ENCODE measurements at places on chromosomes 12 and 14. TPM values are rescaled to one million over a fixed set of nuclear protein-coding genes. Genes with fewer than 3 reads are reported as not detected.

DNA sequence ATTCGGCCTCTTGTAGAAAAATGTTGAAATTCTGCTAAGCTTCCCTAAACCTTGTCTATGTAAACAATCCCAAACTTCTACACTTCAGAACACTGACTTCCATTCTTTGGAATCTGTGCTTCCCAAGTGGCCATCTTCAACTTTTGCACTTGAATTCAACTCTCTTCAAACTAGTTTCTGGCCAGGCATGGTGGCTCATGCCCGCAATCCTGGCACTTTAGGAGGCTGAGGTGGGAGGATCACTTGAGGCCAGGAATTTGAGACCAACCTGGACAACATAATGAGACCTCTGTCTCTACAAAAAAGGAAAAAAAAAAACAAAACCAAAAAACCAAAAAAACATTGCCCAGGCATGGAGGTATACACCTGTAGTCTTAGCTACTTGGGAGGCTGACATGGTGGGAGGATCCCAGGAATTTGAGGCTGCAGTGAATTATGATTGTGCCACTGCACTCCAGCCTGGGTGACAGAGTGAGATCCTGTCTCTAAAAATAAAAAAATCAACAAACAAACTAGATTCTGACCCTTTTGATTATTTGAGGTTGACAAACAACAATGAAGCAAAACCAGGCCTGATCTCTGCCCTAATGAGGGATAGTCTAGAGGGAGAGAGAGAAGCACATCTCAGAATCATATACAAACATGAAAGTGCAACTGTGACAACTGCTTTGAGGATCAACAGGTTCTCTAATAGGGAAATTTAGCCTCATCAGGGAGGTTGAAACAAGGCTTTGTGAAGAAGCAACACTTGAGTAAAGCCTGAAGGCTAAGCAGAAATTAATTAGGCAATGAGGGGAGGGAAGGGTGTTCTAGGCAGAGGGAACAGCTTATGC is 11.6 kb upstream of the C12orf75 start:
- H3K4me3 ChIP-seq, result no peak overlapping the region
- peaks cover 42% of the 10 kb centered on the region for H3K4me1 ChIP-seq
- no peaks in the 10 kb centered on the region for H3K27me3 ChIP-seq
- H3K36me3 ChIP-seq, result peaks cover 16% of the 10 kb centered on the region
- peak overlapping the region; percentile 4 for H3K27ac ChIP-seq

GRCh38 chr12:113923251-113923650 is 42.9 kb downstream of the RBM19 start:
- no peak overlapping the region for H3K27ac ChIP-seq
- no peak for DNase-seq
- no peaks in the 10 kb centered on the region for H3K27me3 ChIP-seq
- H3K36me3 ChIP-seq, result peaks cover 39% of the 10 kb centered on the region
- peaks cover 12% of the 10 kb centered on the region for H3K4me1 ChIP-seq

Gene TRIAP1
- 55.7 TPM for total RNA-seq

- H3K27ac ChIP-seq, result peak overlapping the region; percentile 60
- H3K27me3 ChIP-seq, result no peaks in the 10 kb centered on the region
- no peak for DNase-seq
- H3K36me3 ChIP-seq, result peaks cover 12% of the 10 kb centered on the region
- peaks cover 14% of the 10 kb centered on the region for H3K4me1 ChIP-seq
Measured at GRCh38 chr12:46562625-46563225, 190.2 kb upstream of the SLC38A2 start.

Gene RND1
- total RNA-seq, result 7.9 TPM

DNA sequence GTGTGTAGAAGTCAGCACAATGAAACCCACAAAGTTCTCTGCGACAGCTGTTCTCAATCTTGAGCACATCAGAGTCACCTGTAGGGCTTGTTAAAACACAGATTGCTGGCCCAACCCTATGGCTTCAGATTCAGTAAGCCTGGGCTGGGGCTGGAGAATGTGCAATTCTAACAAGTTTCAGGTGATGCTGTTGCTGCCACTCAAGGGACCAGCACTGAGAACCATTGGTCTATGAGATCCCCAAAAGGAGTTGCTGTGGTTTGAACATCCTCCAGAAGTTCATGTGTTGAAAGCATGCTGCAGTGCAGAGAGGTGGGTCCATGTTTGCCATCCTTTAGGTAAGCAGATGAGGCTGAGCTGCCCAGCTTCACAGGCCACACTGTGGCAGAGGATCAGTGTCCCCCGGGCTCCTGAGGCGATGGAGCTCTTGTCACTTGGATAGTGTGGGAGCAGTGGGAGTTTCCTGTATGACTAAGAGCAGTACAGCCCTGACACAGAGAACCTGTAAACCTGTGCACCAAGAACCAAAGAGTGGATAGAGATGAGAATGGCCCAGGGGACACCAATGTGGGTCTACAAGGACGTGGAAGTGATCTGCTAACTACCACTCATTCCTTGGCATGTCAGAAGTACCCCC is 8.0 kb upstream of the RTRAF start:
- peaks cover 2% of the 10 kb centered on the region for H3K27me3 ChIP-seq
- H3K4me1 ChIP-seq, result peaks cover 22% of the 10 kb centered on the region
- DNase-seq, result no peak

- H3K27ac ChIP-seq, result no peak overlapping the region
- peaks cover 15% of the 10 kb centered on the region for H3K4me1 ChIP-seq
- H3K4me3 ChIP-seq, result no peak overlapping the region
- no peaks in the 10 kb centered on the region for H3K27me3 ChIP-seq
- no peak for DNase-seq
- H3K36me3 ChIP-seq, result peaks cover 3% of the 10 kb centered on the region
Measured at GRCh38 chr14:38063711-38064320, 143.9 kb upstream of the SSTR1 start.

DNA sequence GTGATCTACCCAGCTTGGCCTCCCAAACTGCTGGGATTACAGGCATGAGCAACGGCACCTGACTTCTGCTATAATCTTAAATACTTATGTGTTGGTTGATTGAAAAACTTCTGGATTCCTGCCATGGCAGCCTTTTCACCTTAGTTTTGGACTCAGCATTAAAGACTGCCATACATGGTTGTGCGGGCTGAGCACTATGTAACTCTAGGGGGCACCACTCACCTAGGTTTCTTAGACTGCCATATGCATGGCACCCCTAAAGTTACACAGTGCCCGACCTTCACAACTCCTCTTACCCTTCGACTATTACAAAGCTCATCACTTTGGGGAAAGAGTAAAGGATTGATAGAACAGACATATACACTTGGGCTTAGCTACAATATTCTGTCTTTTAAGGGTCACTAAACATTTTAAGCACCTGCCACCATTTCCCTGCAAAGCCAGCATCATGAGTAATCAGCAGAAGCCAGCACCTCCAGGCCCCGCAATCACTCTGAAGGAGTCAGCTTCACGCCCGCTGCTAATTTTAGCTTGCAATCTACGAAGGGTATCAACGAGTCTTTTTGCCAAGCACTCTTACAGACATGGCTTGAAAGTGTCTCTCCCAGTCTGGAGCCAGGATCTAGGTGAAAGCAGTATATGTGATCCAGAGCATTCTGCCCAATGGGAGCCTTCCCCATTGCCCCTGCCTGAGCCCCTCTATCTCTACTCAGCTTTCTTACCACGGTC is 59.8 kb downstream of the SUDS3 start:
- no peaks in the 10 kb centered on the region for H3K36me3 ChIP-seq
- H3K4me3 ChIP-seq, result no peak overlapping the region
- H3K27me3 ChIP-seq, result no peaks in the 10 kb centered on the region
- no peak overlapping the region for H3K27ac ChIP-seq
- H3K4me1 ChIP-seq, result no peaks in the 10 kb centered on the region

- H3K4me3 ChIP-seq, result no peak overlapping the region
- peaks cover 21% of the 10 kb centered on the region for H3K27me3 ChIP-seq
- no peaks in the 10 kb centered on the region for H3K36me3 ChIP-seq
- H3K4me1 ChIP-seq, result no peaks in the 10 kb centered on the region
- no peak overlapping the region for H3K27ac ChIP-seq
Measured at GRCh38 chr14:75372260-75372659, 55.6 kb upstream of the JDP2 start.

DNA sequence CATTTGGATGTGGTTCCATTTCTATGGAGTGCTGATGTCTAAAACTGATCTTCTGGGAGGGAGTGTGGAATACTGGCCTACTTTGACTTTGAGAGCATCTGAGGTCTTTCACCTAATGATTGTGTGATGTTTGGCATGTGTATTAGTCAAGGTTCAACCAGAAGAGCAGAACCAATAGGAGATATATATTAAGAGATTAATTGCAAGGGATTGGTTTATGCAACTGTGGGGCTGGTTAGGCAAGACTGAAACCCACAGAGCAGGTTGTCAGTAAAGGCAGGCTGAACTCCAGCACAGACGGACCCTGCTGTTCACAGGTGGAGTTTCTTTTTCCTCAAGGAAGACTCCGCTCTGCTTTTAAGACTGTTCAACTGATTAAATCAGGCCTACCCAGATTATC is 11.6 kb downstream of the BMAL2 start:
- no peak for DNase-seq
- H3K27ac ChIP-seq, result no peak overlapping the region
- no peak overlapping the region for H3K4me3 ChIP-seq
- H3K27me3 ChIP-seq, result no peaks in the 10 kb centered on the region
- H3K36me3 ChIP-seq, result peaks cover 14% of the 10 kb centered on the region

Gene FBLN5
- total RNA-seq, result 1.2 TPM

- H3K36me3 ChIP-seq, result no peaks in the 10 kb centered on the region
- no peaks in the 10 kb centered on the region for H3K4me1 ChIP-seq
- H3K27ac ChIP-seq, result no peak overlapping the region
Measured at GRCh38 chr14:79861111-79861510, 350.2 kb downstream of the DIO2 start.

DNA sequence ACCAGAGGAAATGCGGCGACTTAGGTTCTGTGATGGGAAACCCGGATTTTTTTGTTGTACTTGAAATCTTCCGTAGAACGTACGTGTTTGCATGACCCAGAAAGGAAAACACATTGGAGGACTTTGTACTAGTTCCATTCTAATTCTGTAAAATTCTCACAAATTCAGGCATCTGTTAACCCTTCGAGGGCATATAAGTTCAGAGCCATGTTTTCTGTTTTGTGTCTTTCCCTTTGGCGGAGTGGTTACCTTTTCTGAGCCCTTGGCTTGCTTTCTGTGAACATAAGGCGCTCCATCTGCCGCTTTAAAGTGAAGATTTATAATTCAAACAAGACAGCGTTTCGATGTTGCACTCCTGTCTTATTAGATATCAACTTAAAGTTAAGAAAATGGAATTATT is 34.2 kb downstream of the BICD1 start:
- H3K27me3 ChIP-seq, result peaks cover 9% of the 10 kb centered on the region
- H3K4me3 ChIP-seq, result peak overlapping the region; percentile 52
- DNase-seq, result no peak

Gene RD3L
- total RNA-seq, result not detected

Gene FAM161B
- total RNA-seq, result 0.76 TPM

Gene IAPP
- total RNA-seq, result not detected

Gene MYH6
- 0.59 TPM for total RNA-seq

GRCh38 chr14:68672609-68673285 is 120.1 kb downstream of the ZFP36L1 start:
- peak overlapping the region; percentile 49 for H3K27ac ChIP-seq
- peaks cover 2% of the 10 kb centered on the region for H3K36me3 ChIP-seq
- no peak overlapping the region for H3K4me3 ChIP-seq
- peaks cover 18% of the 10 kb centered on the region for H3K4me1 ChIP-seq
- DNase-seq, result no peak

Gene KRT3
- total RNA-seq, result 0.08 TPM

DNA sequence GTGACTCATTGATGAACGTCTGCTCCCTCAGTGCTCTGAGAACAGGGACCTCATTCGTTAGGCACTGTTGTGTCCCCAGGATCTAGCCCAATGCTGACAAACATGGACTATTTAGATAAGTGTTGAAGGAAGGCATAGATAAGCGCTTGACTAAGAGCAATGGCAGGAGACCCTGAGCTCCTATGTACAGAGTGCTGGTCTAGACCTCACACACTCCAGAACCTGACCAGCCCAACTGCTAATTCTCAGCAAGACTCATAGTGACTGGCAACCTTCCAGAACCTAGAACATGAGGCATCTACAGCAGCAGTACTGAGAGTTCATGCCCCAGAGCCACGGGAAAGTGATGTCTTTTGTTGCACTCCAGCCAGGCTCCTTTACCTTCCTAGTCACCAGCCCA is 69.2 kb downstream of the CRACR2A start:
- H3K36me3 ChIP-seq, result peaks cover 31% of the 10 kb centered on the region
- peaks cover 15% of the 10 kb centered on the region for H3K4me1 ChIP-seq
- no peak overlapping the region for H3K27ac ChIP-seq
- no peaks in the 10 kb centered on the region for H3K27me3 ChIP-seq

Gene RIMBP2
- total RNA-seq, result not detected

DNA sequence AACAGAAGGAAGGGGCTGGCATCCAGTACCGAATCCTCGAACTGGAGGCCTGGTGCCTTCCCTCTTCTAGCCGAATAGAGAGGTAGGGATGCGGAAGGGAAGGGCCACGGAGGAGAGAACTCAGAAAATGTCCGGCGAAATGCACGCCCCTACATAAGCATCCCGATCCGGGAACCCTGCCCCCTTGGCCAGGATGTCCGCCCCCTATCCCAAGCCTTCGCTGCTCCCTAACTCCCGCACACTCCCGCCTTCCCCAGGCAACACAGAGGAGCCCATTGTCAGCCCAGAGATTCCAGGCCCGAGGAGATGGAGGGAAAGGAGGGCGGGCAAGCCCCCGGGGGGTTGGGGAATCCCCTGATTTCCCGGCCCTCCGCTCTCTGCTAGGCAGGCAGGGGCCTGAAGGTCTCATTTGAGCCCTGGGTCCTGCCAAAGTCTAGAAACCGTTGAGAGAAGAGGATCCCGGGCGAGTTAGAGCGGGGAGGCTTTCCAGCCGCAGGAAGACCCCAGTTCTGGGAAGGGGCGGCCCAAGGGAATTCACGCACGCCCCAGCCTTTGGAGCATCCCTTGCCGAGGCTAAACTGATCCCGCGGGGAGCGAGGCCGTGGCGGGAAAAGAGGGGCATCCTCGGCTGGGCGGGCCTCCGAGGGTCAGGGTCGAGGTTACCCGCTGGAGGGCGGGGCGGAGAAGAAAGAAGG is 569 bp upstream of the ARHGEF40 start:
- H3K4me1 ChIP-seq, result peaks cover 32% of the 10 kb centered on the region
- peak overlapping the region; percentile 70 for H3K4me3 ChIP-seq
- H3K27ac ChIP-seq, result no peak overlapping the region
- H3K36me3 ChIP-seq, result no peaks in the 10 kb centered on the region
- no peak for DNase-seq

DNA sequence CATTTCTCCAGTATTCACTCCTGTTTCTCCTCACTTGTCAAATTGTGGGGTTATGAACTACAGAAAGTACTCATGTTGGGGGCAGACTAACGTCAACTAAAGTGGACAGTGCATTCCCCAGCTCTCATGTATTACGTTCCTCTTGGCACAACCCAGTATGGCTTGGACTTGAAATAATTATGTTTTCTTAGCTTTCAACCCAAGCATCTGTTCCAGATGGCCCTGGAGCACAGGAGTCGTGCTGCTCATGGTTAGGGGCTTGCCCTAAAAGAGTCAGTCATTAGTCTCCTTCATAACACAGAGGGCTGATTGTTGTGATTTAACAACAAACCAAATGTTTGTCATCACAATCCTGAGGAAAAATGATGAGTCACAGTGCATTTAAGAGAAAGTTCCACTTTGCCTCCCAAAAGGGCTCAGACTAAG is 154.4 kb downstream of the RPAP3 start:
- no peaks in the 10 kb centered on the region for H3K27me3 ChIP-seq
- no peak overlapping the region for H3K4me3 ChIP-seq
- no peak for DNase-seq
- peaks cover 4% of the 10 kb centered on the region for H3K4me1 ChIP-seq
- no peaks in the 10 kb centered on the region for H3K36me3 ChIP-seq
- H3K27ac ChIP-seq, result no peak overlapping the region
